Renal cortical epithelial cell (primary cell): ENCODE measurements at places on chromosomes 3 and 15. TPM values are rescaled to one million over a fixed set of nuclear protein-coding genes. Genes with fewer than 3 reads are reported as not detected.

DNA sequence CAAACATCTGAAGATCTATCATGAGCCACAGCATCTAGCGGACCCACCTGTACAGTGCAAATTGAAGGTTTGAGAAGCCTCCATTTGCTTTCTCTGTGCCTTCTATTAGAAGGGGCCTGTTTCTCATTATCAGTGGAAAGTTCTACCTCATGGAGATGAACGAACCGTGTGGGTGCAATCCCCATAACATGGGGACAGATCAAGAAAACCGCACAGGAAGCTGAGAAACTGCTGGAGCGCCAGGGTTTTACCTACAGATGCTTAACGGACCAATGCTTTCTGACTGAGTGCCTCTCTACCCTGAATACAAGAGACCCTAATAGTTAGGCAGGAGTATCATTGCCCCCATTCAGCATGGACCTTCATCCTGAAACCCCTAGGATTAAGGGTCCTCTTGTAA, 53.5 kb downstream of the CYP19A1 start:
- DNase-seq: no peak

Gene DPPA2
- 0.35 TPM in 1 of 2 replicates, not detected in the other for total RNA-seq

Gene SCG5
- 2.4 and 12.0 TPM in 2 replicates for total RNA-seq

DNA sequence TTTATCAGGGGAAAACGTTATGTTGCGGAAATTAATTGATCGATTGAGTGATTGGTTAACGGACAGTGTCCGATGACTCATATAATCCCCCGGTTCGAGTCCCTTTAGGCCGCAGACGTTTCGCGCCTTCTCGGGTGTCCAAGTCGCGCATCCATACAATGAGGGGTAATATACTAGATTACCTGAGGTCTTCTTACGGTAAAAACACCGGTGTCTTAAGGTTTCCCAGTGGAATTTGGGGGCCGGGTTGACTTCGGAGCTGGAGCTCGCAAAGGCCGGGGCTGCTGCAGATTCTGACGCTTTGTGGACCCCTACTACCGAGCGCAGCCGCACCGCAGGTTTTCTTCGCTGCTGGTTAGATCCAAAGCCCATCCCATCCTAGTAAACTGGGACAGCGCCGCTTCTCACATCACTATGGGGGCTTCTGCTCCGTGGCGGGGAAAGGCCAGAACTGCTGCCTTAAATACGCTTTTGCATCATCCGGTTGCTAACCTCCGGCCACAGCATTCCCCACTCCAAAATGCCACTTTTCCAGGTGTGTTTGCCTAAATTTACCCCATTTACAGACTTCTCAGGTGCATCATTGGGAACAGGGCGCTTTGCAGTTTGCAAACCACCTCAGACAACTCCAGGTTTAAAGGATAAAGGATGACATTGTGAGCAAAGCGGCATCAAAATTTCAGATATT, 858 bp upstream of the SACM1L start:
- DNase-seq: no peak

Gene SEC22A
- total RNA-seq: 42.9 and 74.0 TPM in 2 replicates

- DNase-seq: no peak
These were observed 26.7 kb downstream of the CEP70 start for GRCh38 chr3:138567403-138567802.

GRCh38 chr15:31365032-31365654, 38.5 kb downstream of the KLF13 start:
- DNase-seq: no peak

- DNase-seq: no peak
These were observed 258.4 kb downstream of the UACA start for GRCh38 chr15:70504988-70505387.

GRCh38 chr3:197791892-197792647, 1.0 kb downstream of the LRCH3 start:
- peak; percentile 25 for DNase-seq

- DNase-seq: no peak
These were observed 29.7 kb downstream of the TNK2 start for GRCh38 chr3:195878424-195879274.

- no peak for DNase-seq
These were observed 14.3 kb downstream of the ZBTB38 start for GRCh38 chr3:141382571-141382970.

DNA sequence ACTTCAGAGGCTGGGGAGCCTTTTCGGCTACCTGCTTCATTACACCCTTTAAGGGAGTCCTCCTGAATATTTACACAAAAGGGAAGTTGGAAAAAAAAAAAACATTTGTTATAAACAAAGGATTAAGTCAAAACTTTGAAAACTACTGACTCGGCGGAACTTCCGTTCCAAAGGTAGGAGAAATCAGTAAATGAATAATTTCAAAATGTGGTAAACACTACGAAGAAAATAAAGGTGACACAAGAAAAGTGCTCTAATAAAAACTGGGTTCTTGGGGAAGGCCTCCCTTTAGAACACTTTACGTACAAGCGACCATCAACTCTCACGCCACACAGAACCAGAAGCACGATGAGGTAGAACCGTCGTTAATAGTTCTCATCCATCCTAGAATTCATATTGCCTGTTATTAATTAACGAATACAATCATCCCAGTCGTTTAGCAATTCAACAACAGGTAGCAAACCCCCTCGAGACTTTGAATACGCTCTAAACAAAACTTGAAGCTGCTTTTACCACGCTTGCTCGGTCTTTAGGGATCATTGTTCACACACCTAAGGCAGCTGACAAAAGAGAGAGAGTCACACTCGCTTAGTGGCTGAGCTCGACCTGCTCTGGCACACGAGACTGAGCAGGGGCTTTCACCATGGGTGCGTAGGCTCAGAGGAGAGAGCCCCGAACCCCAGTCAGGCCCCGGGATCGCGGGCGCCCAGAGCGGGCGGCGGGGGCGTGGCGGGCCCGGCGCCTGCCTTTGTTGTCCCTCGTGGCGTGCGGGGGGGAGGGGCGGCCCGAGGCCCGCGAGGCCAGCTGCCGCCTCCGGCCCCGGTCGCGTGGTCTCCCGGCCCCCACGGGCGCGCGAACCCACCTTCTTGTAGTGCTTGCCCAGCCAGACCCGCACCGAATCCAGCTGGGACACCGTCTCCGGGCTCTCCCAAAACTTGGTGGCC, 680 bp downstream of the SMARCC1 start:
- DNase-seq: peak; percentile 61

DNA sequence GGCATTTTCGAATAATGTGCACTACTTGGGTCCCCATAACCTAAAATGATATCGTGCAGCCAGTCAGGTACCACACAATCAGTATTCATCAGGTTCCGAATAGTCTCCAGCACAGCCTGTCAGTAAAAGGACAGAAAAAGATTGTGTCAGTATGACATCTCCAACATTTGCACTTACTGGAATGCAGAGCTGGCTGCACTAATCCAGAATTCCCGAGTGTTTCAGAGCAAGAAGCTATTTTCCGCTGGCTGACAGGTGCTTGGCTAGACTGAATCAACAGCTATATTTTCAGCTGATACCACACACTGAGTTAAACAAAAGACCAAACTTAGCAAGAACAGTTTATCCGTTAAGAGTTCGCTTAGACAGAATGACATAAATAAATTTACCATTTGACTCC, 68.8 kb downstream of the AQR start:
- no peak for DNase-seq

DNA sequence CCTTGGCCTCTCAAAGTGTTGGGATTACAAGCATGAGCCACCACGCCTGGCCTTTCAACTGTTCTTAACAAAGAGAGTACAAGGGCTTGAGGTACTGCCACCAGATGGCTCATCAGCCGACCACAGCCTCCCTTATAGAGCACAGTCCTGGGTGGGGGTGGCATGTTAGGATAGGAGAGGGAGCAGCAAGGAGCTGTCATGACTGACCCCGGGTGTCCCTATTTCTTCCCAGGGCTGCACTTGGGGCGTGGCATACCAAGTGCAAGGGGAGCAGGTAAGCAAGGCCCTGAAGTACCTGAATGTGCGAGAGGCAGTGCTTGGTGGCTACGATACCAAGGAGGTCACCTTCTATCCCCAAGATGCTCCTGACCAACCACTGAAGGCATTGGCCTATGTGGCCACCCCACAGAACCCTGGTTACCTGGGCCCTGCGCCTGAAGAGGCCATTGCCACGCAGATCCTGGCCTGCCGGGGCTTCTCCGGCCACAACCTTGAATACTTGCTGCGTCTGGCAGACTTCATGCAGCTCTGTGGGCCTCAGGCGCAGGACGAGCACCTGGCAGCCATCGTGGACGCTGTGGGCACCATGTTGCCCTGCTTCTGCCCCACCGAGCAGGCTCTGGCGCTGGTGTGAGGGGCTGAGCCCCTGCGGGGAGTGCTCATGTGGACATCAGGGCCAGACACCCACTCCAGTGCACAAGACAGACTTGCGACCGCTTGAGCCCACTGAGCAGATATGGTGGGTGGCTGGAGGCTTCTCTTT, 2.1 kb downstream of the CHAC1 start:
- DNase-seq: no peak

DNA sequence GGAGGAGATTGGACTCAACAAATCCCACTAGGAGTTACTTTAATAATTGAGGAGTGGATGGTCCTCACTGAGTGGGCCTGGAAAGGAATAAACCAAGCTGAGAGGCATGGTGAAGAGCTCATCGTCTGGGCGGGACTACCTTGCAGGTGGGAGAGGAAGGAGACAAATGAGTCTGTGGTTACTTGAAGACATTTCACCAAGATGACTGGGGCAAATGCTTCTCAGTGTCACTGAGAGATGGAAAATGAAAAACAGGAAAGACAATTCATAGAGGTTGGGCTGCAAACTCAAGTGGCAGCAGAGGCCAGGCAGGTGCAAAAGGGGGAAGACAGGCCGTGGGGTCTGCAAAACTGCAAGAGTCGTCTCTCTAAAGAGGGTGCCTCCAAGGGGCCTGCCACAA, 1.5 kb upstream of the ARHGAP31 start:
- no peak for DNase-seq

DNA sequence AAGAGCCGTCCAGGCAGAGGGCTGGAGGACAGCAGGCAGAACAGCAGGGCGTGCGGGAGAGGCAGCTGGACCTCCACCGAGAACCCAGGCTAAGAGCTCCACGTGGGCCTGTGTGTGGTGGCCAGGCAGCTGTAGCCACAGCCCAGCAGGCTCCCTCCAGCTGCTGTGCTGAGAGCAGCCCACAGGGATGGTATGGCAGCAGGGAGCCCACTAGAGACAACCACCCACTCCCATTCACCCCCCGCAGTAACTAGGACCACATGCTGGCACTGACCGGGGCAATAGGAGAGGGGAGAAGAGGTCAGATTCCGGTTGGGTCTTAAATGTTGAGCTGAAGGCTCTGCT, 25.6 kb upstream of the MUSTN1 start:
- no peak for DNase-seq

Gene MUC20
- total RNA-seq: 1.1 and 4.7 TPM in 2 replicates

Gene EAF2
- 3.0 and 4.0 TPM in 2 replicates for total RNA-seq

Gene TLE3
- 12.9 and 31.4 TPM in 2 replicates for total RNA-seq

- DNase-seq: peak; percentile 42
These were observed 10.2 kb upstream of the MAPK6 start for GRCh38 chr15:52008698-52009434.

Gene DUOX2
- 0.05 TPM in 1 of 2 replicates, not detected in the other for total RNA-seq

Gene RYR3
- 0.35 and 2.7 TPM in 2 replicates for total RNA-seq

Gene APOD
- total RNA-seq: not detected in 2 replicates

DNA sequence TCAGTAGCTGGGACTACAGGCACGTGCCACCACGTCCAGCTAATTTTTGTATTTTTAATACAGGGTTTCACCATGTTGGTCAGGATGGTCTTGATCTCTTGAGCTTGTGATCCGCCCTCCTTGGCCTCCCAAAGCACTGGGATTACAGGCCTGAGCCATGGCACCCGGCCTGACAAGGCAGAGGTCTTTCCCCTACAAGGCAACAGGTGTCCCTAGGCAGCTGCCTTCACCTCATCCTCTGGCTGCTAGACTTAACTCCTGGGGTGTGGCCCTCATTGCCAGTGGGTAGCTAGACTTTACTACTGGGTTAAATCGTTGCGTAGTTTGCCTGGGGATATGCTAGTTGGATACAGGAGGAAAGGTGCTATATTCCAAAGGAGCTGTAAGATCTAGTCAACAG, 81.4 kb downstream of the CHRD start:
- no peak for DNase-seq

DNA sequence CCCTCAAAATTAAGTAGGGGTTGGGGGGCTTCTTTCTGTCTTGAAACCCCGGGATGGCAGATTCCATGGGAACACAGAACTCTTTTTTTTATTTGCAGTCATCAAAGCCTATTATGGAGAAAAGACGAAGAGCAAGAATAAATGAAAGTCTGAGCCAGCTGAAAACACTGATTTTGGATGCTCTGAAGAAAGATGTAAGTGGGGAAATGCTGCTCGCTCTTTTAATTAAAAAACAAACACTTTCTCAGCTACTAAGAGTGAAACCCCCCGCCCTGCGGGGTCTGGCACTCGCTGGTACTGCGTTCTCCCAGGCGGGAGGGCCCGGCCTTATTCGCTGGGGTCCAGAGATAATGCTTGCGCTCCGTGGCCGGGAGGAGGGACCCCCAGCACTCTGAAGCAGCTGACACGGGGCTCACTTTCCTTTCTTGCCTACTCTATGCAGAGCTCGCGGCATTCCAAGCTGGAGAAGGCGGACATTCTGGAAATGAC, 615 bp downstream of the HES1 start:
- DNase-seq: no peak

Gene FANCD2
- 7.3 and 16.7 TPM in 2 replicates for total RNA-seq

Gene CXCR6
- not detected in 2 replicates for total RNA-seq

- DNase-seq: peak; percentile 99
These were observed 120.1 kb upstream of the UBE2E1 start for GRCh38 chr3:23685541-23686258.

DNA sequence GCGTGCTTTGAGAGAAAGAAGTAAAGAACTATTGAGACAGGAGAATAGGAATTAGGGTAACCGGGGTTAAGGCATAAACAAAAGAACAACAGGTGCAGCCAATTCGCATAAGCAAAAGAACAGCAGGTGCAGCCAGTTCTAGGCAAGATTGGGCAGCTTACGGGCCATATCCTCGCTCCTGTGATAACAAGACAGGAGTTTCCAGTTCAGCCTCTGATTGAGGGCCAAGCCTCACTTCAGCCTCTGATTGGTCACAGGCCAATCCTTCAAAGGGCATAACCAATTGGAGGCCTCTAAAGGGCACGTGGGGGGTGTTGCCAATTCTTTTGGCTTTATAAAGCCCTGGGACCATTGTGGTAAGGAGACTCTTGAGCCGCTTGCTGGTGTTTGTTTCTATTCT, 143.5 kb downstream of the GADL1 start:
- DNase-seq: no peak

Gene CPNE9
- not detected in 2 replicates for total RNA-seq

Gene MCTP2
- total RNA-seq: 14.8 and 26.6 TPM in 2 replicates

GRCh38 chr15:81091889-81092558, 42.0 kb upstream of the CFAP161 start:
- peak; percentile 58 for DNase-seq

Gene GLDN
- total RNA-seq: not detected in 2 replicates

DNA sequence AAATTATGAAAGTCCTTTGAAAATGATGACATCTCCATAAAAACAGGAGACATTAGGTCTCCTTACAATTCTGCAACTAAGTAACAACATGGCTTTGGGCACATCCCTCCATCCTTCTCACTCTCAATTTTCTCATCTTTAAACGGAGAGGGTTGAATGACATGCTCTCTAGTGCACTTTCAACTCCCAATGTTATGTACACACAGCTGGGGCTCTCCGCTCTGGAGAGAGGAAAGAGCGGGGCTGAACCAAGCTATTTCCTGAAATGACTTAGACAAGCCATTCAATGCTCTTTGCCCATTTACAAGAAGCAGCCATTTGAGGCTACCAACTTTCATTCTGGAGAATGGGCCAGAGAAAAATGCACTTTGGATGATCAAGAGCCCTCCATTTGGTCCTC, 144.2 kb upstream of the BNIP2 start:
- DNase-seq: no peak

- DNase-seq: no peak
These were observed 6.5 kb upstream of the VPS39 start for GRCh38 chr15:42214600-42214999.
